ENCODE measurements at places on chromosomes 5 and 9. TPM values are rescaled to one million over a fixed set of nuclear protein-coding genes. Genes with fewer than 3 reads are reported as not detected.

- no peaks in the 10 kb centered on the region for H3K27me3 ChIP-seq
- no peaks in the 10 kb centered on the region for H3K36me3 ChIP-seq
- H3K27ac ChIP-seq, result no peak overlapping the region
- H3K4me1 ChIP-seq, result no peaks in the 10 kb centered on the region
These were observed 89.9 kb downstream of the SH3TC2 start for GRCh38 chr5:148972974-148973374.

DNA sequence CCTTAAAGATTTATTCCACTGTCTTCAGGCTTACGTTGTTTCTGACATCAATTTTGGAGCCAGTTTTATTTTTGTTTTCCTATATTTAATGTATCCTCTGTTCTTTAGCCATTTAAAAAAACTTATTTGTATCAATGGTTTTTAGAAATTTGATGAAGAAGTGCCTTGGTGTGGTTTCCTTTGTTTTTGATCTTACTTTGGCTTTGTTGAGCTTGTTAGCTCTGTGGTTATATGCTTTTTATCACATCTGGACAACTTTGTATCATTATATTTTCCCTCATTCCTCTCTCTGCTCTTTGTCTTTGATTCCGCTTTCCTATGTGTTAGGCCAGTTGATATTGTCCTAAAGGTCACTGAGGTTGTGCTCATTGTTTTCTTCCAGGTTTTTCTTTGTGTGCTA lies 58.5 kb downstream of the SPIN1 start:
- no peaks in the 10 kb centered on the region for H3K36me3 ChIP-seq
- H3K27ac ChIP-seq, result no peak overlapping the region
- no peaks in the 10 kb centered on the region for H3K27me3 ChIP-seq
- no peaks in the 10 kb centered on the region for H3K4me1 ChIP-seq
- no peak overlapping the region for H3K4me3 ChIP-seq

SLC6A3 gene
- not detected for total RNA-seq

DNA sequence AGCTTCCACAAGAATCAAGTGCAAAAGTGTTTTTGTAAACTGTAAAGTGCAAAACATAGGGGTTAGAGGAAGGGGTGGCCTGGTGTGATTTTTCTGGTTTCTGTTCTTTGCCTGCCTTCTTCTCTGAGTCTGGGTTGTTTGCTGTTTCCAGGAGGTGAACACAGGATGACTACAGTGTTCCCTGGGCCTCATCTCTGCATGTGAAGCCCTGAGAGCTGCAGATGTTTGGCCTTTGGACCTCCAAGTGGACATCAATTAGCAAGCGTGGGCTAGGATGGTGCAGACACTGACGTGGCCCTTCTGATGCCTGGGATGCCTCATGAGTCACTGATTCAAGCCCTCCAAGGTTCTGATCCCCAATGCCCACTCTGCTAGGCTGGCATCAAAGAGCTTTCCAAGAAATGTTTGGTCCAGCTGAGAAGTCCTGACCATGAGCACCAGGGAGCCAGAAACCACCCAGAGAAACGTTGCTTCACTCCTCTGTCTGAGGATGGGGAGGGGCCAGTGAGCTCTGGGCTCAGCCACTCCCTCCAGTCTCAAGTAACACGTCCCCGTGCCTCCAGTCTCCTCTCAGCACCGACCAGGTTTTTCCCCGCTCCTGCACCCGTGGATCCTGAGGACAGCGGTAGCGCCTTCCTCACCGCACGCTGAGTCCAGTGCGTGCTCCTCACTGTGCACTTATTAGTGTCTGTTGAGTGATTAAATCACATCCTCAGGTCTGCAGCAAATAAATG lies 7.6 kb downstream of the IL9 start:
- H3K4me3 ChIP-seq, result no peak overlapping the region
- H3K27me3 ChIP-seq, result no peaks in the 10 kb centered on the region
- no peak overlapping the region for H3K27ac ChIP-seq
- DNase-seq, result no peak
- no peaks in the 10 kb centered on the region for H3K36me3 ChIP-seq

DNA sequence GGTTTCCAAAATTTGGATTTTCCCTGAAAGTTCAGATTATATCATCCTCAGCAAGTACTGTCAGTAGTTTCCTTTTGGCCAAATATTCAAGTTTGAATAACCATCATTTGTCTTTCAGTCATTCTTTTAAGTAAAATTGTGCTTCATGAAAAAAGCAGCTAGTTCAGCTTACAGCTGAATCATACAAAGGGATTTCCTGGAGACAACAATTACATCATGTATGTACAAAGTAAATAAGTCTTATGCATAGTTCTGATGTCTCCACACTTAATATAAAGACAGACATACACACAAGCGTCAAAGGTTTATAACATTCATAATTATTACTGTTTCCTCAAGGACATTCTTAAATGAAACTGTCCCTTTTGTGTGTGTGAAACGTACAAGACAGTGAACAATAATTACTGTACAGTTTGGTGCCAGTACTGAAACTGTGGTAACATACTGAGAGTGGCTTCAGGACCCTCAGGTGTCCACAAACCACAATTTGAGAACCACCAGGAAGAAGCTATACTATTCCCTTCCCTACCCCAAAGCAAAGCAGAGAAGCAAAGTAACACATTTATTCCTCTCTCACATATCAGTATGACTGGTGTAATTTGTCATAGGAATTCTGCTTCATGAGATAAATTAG lies 746.6 kb downstream of the TAF11L14 start:
- H3K4me3 ChIP-seq, result no peak overlapping the region
- no peaks in the 10 kb centered on the region for H3K36me3 ChIP-seq
- no peaks in the 10 kb centered on the region for H3K27me3 ChIP-seq
- no peaks in the 10 kb centered on the region for H3K4me1 ChIP-seq
- H3K27ac ChIP-seq, result no peak overlapping the region
- DNase-seq, result no peak

PCDHAC2 gene
- 0.67 TPM for total RNA-seq

MUSK gene
- total RNA-seq, result 4.4 TPM

- H3K36me3 ChIP-seq, result no peaks in the 10 kb centered on the region
- no peaks in the 10 kb centered on the region for H3K27me3 ChIP-seq
- DNase-seq, result peak; percentile 74
- no peaks in the 10 kb centered on the region for H3K4me1 ChIP-seq
- H3K4me3 ChIP-seq, result peak overlapping the region; percentile 85
These were observed 948 bp upstream of the FAM53C start for GRCh38 chr5:138336952-138337684.

DNA sequence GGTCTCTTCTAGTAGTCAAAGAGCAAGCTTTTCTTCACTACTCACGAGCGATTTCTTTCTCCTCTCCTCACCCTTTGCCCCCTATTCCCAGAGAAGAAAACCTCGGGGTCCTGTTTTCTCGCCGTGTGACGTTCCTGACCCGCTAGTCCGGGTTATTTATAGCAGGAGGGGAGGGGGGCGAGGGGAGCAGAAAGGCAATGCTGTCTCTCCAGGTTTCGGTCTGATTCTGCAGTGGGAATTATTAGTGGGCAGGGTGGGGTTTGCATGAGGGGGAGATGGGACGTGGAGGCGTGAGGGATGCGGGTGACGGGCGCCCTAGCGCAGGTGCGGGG lies 847 bp upstream of the GABRB2 start:
- peaks cover 16% of the 10 kb centered on the region for H3K4me1 ChIP-seq
- H3K27me3 ChIP-seq, result no peaks in the 10 kb centered on the region
- H3K27ac ChIP-seq, result no peak overlapping the region
- H3K4me3 ChIP-seq, result peak overlapping the region; percentile 18

- H3K4me1 ChIP-seq, result no peaks in the 10 kb centered on the region
- DNase-seq, result no peak
- no peaks in the 10 kb centered on the region for H3K27me3 ChIP-seq
- H3K27ac ChIP-seq, result peak overlapping the region; percentile 85
- no peak overlapping the region for H3K4me3 ChIP-seq
These were observed 40.4 kb downstream of the SAR1B start for GRCh38 chr5:134592141-134592746.

Data from Peyer's patch (tissue), 4 donors.